ENCODE measurements at places on chromosomes 2 and 18.

DNA sequence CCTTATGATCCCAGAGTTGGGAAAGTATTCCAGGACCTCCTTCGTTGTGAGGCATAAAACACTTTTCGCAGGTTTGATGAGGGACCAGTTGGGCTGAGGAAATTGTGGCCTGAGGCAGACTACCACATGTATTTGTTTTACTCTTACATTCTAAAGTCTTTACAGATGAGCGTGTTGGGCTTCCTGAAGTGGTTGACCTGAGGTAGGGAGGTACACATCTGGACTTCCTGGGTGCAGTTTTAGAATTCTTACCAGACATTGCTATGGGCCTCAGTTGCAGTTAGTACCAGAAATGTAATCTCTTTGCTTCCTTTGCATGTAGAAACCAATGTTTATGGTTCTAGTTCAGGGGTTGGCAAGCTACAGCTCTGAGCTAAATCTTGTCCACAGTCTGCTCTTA, 48.7 kb downstream of the COA5 start:
- no peak for DNase-seq

GRCh38 chr2:47737-48136, 1.4 kb upstream of the FAM110C start:
- no peak for DNase-seq

DNA sequence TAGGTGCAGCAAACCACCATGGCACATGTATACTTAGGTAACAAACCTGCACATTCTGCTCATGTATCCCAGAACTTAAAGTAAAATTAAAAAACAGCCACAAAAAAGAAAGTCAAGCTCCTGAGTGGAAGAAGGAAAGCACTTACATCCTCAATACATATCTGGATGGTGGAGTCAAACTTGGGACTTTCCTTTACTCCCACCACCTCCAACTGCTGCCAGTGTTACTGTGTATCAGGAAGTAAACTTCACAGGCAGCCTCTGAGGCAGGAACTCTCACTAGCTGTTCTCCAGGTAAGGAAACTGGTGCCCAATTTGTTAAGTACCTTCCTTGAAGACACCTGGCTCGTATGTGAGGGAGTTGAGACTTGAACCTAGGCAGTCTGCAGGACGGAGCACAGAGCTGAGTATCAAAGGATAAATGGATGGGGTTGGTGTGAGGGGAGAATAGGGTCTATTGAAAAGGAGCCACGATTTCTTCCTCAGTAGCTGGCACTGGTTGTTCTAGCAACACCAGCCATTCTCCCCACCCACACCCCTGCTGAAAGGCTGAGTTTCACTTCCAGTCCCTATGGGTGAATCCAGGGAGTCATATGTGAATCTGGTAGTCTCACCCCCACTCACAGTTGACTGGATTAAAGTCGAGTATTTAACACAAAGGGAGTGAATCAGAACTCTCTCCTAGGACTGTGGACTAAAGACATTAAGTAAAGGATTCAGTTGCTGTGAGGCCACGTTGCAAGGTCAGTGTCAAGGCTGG, 50.0 kb upstream of the GPR39 start:
- no peak for DNase-seq

DNA sequence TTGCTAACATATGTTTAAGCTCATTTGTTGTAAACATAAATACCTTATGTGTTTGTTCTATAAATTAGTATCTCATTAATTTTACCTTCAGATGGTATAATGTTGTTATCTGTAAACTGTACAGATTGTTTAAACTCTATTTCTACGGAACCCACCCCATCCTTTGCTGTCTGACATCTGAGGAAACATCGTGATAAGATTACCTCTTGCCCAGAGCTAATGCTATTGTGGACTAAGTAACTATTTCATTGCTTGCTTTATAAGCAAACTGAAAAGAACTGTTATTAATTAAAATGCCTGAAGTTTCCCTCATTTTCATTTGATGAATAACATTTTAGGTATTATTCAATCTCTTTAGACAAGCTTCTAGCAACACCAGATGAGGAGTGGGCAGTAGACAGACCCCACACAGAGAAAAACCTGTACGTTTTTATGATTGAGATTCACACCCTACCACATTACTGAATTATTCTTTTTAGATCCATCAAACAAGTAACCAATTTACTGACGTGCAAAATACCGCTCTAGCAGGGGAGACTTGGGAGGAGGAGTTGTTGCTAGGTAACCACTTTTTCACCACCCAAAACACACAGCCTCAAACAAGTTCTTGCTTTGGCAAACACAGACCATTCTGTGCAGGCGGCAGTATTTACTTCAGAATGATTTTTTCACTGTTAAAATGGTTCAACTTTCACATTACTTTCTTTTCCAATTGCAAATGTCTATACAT, 1.9 kb upstream of the SYT4 start:
- DNase-seq = no peak

DNA sequence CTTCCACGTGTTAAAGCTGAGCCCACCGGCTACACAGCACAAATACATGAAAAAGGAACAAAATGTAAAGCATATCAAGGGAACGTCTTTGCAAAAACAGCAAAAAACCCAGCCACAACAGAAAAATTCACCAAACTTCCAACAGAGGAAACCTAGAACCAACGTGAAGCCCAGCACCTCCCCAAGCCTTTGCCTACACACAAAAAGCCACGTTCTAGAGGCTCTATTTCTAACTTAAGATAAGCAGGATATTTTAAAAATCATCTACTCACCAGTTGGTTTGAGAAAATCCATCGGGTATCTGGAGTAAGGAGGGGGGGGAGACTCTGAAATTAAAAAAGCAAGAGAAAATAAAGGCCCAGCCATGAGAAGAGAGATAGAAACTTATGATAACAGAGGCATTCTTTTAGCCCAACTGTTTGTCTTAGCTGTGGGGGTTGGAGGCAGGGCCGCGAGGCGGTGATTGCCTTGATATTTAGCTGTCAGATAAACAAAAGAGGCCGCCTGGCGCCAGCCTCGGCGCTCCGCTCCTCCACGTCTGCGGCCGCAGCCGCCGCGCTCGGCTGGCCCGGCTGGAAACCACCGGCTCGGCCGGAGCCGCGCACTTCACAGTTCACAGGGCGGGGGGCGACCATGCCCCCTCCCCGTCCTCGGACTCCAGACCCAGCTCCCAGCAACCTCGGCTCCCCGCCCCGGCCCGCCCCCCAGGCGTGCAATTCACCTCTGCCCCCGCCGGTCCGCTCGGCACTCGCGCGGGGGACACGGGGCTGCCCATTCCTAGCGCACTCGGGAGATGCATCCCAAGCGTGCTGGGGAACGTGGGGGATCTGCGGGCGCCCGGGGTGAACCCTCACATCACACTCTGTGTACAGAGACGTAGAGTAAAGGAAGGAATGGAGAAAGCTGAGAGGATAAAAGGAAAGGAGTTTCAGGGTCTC, 2.4 kb downstream of the SMAD7 start:
- no peak for DNase-seq

GRCh38 chr2:161857920-161858319, 216.1 kb downstream of the DPP4 start:
- DNase-seq = no peak

DNA sequence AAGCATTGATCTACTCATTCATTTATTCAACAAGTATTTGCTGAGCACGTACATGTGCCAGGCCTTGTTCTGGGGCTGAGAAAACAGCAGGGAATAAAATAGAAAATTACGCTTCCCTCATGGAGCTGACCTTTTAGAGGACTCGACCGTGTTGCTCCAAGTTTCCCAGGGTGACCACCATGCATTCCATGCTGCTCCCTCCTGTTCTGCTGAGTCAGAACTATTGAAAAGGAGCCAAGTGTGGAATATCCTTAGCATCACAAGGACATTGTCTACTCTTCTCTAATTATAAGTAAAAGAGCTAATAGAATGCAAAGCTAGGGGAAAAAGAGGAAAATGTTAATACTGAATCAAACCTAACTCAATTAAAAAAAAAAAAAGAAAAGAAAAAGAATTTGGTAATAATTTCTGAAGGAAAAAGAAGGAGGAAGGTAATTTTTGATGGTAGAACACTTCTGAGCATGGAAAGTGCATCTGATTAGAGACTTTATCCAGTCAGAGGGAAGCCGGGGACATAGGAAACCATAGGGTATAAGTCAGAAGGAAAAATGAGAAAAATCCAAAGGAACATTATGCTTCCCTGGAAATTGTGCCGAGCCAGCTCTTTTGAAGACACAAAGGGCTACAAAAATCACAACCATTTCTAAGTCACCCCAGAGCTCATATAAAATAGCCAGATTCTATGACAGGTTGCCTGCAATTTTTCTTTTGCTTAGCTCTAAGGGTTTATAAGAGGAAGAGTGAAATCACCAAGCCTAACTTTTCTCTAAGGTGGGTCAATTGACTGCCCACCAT, 339.4 kb downstream of the RND3 start:
- DNase-seq = no peak

DNA sequence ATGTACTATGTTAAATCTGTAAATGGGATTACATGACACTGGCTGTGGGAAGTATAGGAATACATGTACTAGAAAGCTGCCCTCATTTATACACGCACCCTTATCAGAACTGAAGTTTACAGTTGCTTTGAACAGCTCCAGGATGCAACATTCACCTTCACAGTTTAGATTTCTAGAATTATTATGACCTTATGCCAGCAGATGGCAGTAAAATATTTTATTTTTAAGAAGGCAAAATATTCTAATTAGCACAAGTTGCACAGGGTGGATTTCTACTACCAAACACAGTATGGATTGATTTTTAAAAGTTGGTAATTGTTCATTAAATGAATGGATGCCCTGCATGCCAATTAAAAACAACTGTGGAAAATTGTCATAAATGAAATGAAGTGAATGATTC, 670.4 kb downstream of the KCNJ3 start:
- DNase-seq = no peak

- no peak for DNase-seq
Observed at GRCh38 chr18:52499644-52500043, 159.6 kb downstream of the DCC start.

DNA sequence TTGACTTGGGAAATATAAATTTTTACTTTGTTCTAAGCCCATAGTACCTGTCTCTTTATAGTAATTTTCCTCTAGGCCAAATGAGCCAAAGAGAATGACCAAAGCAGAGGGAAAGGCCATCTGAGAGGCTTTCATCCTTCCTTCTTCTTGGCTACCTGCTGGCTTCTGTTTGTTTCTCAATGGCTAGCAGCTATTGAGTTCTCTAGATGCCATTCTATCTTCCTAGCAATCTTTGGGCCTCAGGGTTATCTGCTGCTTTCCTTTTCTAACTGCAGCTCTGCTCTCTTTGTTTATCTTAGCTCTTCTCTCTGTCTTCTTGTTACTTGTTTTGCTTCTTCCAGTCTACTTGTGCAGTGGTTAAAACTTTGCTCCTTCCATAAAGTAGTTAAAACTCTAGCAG, 601.1 kb upstream of the NRXN1 start:
- DNase-seq = no peak

GRCh38 chr2:201660293-201660895, 17.1 kb upstream of the TMEM237 start:
- no peak for DNase-seq

GRCh38 chr18:34723143-34723542, 13.0 kb downstream of the DTNA start:
- DNase-seq = no peak

- DNase-seq = no peak
Observed at GRCh38 chr2:134144651-134145050, 109.2 kb upstream of the MGAT5 start.

DNA sequence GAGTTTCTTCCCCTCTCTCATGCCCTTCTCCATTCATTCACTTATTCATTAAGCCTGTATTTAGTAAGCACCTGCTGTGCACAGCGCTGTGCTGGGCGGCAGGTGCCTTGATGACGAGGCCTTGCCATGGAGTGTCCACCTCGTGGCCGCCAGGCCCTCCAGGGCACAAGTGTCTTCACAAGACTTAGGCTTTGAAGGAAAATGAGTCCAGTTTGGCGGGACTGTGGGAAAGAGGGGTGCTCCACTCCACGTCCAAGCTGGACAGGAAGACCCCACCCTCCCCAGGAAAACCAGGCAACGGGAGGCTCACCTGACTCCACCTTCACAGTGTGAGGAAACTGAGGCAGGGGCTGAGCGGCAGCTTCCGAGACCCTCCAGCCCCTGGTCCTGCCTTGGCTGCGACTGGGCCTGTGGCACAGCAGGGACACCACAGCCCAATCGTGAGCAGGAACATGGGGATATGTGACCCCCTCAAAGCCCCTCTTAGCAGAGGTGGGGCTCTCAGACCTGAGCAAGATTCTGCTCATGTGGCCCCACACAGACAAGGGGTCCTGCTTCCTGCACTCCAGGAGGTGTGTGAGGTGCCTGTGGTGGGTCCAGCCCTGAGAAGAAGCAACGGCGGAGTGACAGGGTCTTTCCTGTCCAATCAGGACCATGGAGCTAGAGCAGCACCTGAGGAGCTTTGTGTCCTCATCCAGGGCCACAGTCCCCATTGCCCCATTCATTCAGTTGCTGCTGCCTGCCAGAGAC, 110.3 kb upstream of the ODC1 start:
- DNase-seq = no peak

- DNase-seq = no peak
Observed at GRCh38 chr2:120939595-120940318, 204.1 kb downstream of the GLI2 start.

- no peak for DNase-seq
Observed at GRCh38 chr2:105308382-105309146, 21.0 kb downstream of the TGFBRAP1 start.

GRCh38 chr2:109029490-109030201, 40.6 kb upstream of the EDAR start:
- no peak for DNase-seq

- DNase-seq = no peak
Observed at GRCh38 chr2:218567797-218568189, 358 bp downstream of the USP37 start.

GRCh38 chr2:196200557-196200956, 29.2 kb upstream of the STK17B start:
- no peak for DNase-seq

DNA sequence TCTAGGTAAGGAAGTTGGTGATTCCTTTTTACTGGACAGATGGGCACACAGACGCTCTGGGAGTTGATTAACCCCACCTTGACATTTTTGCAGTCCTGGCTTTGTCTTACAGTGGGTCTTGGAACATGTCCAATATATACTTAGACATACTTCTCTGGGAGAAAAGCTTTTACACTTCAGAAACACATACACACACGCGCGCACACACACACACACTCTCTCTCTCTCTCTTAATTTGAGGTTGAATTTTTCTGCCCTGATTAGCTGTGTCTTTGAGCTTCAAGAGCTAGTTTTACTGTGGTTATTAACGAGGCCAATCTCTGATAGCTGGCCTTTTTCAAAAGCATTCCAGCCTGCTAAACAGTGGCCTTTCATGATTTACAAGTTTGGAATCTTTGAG, 215.0 kb downstream of the MYCN start:
- no peak for DNase-seq

GRCh38 chr2:203662951-203663350, 43.5 kb upstream of the CD28 start:
- DNase-seq = no peak

GRCh38 chr2:163682695-163683094, 53.1 kb downstream of the FIGN start:
- no peak for DNase-seq

GRCh38 chr2:124254621-124255020, 229.5 kb downstream of the CNTNAP5 start:
- no peak for DNase-seq

- no peak for DNase-seq
Observed at GRCh38 chr2:72140621-72140960, 7.1 kb downstream of the CYP26B1 start.

GRCh38 chr2:14633461-14634181, 1.1 kb downstream of the LRATD1 start:
- no peak for DNase-seq
